ENCODE measurements at places on chromosomes 2 and 18.

GRCh38 chr2:10030311-10030736 lies 13.0 kb upstream of the KLF11 start:
- no peak for DNase-seq

DNA sequence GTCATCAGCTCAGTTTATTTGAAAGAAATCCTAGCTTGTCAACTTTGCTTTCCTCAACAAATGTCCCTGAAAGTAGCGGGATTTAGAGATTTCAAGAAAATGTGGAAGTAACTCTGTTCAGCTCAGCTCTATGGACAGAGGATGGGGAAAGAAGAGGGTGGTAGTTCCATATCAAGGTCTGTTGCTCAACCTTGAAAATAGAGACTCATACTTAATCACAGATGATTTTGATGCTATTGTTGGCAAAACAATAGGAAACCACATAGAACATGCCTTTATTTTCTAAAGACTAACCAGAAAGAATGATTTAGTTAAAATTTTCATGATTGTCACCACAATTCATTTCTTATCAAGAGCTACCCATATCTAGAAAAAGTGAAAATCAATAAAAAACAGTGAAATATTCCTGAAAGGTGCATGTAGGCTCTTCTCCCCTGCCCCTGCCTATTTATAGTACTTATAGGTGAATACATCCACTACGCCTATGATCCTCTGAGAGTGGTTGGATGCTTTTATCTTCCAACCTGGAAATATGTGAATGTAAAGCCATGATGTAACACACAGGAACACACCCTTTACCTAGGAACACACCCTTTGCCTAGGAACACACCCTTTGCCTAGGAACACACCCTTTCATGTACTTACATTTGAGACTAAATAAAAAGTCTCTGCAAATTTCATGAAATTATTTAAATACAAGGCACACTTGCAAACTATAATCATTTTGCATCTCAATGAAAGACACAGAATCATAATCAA lies 65.8 kb downstream of the ETAA1 start:
- no peak for DNase-seq

DNA sequence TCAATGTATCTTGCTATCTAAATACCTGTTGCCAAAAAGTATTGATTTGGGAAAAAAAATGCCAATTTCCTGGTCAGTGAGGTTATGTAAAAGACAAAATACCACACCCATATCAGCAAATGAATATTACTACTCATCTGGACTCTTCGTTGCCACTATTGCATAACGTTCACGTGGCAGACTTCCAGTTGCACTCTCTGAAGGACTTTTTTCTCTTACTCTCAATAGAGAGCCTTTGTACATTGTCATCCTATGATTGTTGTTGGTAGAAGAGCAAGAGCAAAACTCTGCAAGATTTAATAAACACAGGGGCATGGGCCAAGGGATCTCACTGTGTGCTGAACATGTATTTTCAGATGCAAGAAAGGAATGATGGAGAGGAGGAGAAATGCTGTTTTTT lies 689.8 kb downstream of the MBD2 start:
- DNase-seq: no peak

DNA sequence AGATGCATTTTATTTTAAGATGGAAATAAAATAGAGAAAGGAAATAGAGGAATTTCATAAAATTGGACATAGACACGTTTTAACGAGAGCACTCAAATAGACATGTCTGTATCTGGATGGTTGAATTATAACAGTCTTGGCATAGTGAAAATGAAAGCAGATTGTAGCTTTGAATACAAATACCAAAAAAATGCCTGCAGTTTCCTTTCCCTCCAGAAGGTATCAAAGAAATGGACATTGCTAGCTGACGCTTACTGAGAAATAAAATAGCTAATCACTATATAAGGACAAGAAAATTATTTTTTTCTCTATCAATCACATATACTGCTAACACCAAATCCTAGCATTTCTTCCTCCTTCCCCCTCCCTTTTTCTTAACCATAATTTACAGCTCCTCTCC lies 11.4 kb upstream of the MAPRE2 start:
- DNase-seq: no peak

DNA sequence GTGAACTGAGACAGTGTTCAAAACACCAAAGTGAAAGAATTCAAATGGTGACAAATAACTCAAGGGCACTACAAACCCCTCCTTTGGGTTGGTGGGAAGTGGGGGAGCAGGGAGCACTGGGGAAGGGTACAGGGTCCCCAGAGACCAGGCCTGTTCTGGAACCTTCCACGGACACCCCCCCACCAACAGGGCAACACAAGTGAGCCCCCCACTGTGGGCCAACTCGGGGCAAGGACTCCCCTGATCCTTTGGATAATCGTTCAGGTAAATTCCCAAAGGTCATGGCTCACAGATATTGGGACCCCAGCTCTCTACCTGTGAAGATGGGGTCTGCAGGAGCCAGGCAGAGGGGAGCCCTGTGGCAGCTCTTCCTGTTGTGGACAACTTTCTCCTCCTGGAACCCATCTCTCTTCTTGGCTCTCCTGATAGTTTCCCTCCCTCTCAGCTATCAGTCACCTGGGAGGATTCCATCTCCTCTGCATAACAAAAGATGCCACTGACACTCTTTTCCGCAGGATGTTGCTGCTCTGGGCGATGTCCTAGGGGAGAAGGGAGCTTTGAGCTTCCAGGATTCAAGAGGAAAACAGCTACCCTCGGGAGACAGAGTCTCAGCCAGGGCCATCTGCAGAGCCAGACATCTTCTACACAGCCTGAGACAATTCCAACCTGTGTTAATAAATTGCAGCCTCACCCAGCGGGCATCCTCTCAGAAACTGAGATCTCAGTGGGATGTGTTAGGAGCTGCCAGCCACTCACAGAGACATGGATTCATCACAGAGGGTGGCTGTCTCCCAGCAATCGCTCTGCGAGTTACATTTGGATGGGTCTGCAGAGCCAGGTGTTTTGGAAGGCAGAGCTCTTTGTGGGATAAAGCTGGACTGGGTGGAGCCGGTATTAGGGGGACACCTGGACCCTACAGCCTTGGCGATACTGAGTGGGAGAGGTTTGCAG lies 35.4 kb downstream of the MBP start:
- no peak for DNase-seq

DNA sequence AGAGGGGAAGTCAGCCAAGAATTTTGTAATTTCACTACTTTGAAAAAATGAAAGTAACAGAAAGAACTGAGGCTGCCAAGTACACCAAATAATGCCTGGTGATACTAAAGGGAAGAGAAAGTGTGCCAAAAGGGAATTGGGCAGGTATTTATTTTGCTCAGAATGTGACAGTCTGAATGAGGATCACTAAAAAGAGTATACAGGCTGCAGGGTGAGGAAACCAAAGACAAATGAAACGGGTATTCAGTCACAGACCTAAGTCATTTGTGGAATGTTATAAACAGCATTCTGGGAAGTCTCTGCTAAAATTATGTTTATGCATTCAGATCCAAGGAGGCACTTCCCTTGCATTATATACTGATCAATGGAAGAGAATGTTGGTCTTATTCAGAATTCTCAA lies 418.6 kb upstream of the SLC39A10 start:
- no peak for DNase-seq

- DNase-seq: no peak
Measured at GRCh38 chr2:156708051-156708450, 271.9 kb downstream of the GPD2 start.

DNA sequence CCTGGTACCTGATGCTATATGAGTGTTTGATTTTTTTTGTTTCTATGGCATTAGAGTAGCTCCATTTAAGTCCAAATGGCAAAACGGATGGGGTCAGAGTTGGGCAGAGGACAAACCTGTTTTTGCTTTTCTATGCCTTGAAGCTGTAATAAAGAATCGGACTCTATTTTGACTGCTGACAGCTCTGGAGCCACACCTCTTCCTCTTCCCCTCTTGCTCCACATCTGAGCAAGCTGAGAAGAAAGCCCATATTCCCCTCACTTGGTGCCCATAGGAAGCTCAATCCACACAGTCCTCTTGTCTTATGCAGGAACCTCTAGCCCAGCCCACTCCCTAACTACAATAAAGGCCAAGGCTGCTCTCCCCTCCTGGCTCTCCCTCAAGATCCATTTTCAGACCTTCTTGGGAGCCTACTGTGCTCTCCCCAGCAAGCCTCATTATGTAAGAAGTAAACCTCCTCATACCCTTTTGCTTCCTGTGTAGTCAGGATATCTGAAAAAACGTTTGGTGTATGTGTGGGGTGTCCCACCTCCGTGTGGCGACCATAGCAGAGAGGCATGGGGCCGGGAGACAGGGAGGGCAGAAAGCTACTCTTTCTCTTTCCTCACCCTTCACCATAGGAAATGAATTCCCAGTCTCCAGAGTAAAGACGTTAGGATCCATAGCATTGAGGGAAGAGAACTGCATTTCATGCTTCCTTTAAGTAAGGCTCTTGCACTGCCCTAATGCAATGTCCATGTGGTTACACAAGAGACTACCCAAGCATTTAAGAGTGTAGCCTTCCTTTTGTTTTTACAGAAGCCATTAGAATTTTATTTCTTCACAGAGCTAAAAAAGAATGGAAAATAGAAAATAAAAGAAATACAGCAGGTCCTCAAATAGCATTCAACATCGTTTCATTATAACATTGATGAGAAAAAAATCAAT lies 41.9 kb upstream of the RAPGEF4 start:
- DNase-seq: no peak

GRCh38 chr18:59395226-59396175 lies 36.4 kb upstream of the LMAN1 start:
- no peak for DNase-seq

DNA sequence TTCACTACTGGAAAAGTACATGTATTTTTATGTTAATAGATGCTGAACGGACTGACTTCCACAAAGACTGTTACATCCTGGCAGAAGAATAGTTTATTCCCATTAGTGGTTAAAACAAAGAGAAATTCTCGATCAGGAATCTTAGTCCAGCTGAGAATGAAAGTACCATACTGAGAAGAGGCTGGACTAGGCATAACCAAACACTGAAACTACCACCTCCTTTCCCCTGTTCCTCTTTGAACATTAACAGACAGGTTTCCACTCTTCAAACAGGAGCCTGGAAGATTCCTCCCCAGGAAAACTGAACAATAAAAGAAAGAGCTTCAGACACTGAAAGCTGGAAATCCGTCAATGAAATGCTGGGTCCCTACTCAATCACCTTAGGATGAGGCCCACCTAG lies 25.8 kb downstream of the LDAH start:
- DNase-seq: no peak

GRCh38 chr2:647003-647560 lies 30.1 kb downstream of the TMEM18 start:
- DNase-seq: no peak

GRCh38 chr18:39607034-39607433 lies 2041.4 kb upstream of the CELF4 start:
- DNase-seq: no peak

DNA sequence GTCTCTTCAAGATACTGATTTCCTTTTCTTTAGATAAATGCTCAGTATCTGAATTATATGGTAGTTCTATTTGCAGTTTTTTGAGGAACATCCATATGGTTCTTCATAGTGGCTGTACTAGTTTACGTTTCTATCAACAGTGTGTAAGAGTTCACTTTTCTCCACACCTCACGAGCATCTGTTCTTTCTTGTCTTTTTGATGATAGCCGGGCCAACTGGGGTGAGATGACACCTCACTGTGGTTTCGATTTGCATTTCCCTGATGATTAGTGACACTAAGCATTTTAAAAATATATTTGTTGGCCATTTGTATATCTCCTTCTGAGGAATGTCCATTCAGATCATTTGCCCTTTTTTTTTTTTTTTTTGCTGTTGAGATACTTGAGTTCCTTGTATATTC lies 458.8 kb downstream of the SETBP1 start:
- DNase-seq: no peak

DNA sequence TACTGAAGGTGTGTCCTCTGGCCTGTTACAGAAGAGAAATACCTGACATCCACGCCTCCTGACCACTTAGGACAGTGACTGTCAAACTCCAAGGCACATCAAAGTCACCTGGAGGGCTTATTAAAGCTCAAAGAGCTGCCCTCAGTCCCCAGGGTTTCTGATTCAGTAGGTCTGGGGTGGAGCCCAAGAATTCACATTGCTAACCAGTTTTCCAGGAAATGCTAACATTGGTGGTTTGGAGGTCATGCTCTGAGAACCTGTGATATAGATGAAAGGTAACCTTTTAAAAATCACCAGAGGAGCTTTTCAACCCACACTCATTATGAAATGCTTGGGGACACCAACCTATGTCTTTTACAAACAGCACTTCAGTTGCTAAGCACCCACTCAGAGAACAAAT lies 172.3 kb downstream of the ALK start:
- no peak for DNase-seq

DNA sequence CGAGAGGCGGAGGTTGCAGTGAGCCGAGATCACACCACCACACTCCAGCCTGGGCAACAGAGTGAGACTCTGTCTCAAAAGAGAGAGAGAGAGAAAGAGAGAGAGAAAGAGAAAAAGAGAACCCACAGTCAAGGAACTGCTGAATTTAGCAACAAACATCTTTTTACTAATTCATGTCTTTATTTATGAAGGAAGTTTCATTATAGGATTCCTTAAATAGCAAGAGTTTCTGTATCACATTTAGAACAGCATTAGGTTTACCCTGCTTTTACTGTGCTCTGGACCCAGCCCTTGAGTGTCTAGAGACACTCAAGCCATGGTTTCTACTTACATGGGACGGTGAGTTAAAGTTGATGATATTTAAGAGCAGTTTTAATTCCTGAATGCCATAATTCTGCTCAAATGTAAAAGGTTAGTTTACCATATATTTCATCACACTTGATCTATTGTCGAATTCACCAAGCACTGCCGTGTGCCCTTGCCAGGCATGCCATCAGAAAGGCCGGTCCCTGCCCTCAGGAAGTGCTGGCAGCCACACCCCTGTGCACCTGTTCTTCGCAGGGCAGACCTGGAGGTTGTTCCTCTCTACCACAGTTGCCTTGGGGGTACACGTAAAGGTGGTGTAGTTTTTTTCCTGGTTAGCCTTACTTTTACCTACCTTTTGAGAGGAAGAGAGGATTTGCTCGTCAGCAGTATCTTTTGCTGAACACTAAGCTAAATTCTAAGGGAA lies 153.3 kb downstream of the LDLRAD4 start:
- DNase-seq: no peak

DNA sequence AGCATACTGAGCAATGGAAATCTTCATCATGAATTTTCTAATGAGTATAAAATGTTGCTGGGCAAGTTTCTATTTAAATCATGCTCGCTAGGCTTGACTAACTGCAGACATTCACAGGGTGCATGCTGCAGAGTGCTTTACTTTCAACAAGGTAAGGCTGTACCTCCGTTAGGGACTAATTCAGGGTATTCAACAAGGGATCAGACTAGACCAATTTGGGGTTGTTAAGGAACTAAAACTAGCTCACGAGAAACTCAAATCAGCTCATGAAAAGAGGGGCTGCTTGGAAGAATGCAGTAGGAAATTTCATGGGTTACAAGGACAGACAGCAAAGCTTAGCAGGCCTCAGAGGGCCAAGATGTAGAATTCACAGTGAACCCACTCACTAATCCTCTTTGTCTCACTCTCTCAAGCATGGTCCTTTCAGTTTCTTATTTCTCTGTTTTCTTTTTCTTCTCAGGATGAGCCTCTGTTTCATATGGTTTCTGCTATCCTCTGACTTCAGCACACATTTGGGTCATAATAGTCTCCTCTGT lies 2.2 kb downstream of the MYO3B start:
- no peak for DNase-seq

Data from femur (tissue), 1 donor.